ENCODE measurements at places on chromosomes 11 and 22. TPM values are rescaled to one million over a fixed set of nuclear protein-coding genes. Genes with fewer than 3 reads are reported as not detected.
A peak's percentile ranks its signal among the peaks of the same experiment; 100 is the strongest.

GRCh38 chr11:71530602-71531001, 3.5 kb downstream of the KRTAP5-7 start:
- DNase-seq, result no peak

DNA sequence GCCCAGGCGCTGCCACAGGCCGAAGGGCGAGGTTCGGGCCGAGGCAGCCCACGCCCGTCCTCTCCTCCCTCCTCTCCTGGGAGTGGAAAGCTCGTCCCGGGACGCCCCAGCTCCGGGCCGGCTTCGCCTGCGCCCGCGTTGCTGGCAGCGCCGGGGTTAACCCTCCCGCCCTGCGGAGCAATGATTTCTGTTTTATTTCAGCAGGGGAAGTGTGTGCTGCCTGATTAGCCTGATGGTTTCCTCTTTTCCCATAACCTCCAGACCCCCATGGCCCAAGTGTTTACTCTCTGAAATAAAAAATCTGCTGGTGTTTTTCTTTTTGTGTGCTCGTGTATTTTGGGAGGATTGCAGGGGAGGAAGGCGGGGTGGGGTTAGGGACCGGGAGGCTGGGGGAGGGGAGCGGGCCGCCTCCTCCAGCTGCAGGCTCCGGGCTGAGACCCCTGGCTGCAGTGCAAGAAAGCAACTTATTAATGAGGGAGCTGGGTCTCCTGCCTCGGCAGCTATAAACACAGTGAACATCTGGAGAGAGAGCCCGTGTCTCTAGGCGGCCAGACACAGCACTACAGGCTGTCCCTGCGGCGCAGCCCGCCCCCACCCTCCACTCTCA, 38.6 kb downstream of the ETS1 start:
- peak; percentile 84 for DNase-seq

- no peak for DNase-seq
Measured at GRCh38 chr11:82909015-82909640, 7.6 kb downstream of the DDIAS start.

Gene SORL1
- 10.6 TPM for total RNA-seq

GRCh38 chr11:83259559-83259958, 26.6 kb downstream of the CCDC90B start:
- no peak for DNase-seq

GRCh38 chr11:23181022-23181807, 320.9 kb upstream of the CCDC179 start:
- DNase-seq, result no peak

GRCh38 chr22:35766654-35767580, 49.2 kb downstream of the APOL5 start:
- DNase-seq, result no peak

Gene PIWIL4
- 1.5 TPM for total RNA-seq

DNA sequence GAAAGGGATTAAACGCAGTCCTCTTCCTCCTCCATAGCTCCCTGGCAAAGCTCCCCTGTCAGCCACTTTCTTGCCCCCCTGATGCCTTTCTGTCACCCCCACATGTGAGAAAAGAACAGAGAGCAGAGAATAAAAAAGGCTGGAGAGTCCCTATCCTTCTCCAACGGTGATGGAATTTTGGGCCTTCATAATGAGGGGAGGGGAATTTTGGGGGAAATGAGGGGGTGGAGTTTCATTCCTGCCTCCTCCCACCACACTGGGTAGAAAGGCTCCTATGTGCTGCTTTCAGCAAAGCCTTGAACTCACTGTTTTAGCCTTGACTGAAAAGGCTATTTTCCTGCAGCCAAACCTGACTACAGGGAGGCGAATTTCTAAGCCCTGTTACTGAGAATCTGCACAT, 59.3 kb downstream of the C11orf58 start:
- DNase-seq, result no peak

- no peak for DNase-seq
Measured at GRCh38 chr11:125101596-125101995, 9.8 kb downstream of the TMEM218 start.

DNA sequence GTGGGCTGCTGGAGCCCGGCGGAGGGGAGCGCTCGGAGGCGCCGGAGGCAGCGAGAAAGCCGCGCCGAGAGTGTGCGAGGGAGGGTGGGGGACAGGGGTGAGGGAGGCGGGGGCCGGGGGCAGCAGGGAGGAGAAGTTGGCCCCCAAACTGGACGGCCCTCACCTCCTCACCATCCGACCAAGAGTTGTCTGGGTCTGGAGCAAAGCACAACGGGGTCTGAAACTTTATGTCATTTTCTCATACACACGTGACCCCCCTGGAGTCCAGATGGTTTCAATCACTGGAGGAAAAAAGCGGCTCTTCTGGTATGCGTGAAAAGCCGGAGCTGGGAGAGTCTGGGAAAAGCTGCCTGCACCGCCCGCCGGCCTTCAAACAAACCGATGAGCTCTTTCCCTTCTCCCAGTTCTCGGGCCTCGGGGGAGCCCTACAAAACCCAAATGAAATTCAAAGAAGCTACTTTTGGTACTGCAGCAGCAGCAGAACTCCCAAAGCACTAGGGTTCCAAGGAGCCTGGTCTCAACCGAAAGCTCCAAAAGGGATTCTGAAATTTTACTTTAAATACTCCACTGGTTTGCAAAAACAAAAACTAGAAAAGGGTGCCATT, 39.7 kb upstream of the AKIP1 start:
- DNase-seq, result peak; percentile 62

DNA sequence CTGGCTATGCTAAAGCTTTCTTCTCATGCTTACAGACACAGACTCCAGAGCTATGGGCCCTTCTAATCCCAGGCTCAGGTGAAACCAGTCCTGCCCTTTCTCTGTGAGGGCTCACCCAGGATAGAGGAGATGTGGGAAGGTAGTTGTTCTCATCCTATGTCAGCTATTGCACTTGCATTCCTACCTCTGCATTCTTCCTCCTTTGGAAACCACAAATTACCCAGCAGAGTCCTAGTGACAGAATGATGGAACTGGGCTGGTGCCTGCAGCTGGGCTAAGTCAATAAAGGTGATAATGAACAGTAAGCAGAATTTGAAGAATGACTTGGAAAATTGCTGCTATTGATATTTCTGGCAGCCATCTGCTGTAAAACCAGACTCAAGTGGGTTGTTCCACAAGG, 560.0 kb downstream of the TMEM135 start:
- no peak for DNase-seq

DNA sequence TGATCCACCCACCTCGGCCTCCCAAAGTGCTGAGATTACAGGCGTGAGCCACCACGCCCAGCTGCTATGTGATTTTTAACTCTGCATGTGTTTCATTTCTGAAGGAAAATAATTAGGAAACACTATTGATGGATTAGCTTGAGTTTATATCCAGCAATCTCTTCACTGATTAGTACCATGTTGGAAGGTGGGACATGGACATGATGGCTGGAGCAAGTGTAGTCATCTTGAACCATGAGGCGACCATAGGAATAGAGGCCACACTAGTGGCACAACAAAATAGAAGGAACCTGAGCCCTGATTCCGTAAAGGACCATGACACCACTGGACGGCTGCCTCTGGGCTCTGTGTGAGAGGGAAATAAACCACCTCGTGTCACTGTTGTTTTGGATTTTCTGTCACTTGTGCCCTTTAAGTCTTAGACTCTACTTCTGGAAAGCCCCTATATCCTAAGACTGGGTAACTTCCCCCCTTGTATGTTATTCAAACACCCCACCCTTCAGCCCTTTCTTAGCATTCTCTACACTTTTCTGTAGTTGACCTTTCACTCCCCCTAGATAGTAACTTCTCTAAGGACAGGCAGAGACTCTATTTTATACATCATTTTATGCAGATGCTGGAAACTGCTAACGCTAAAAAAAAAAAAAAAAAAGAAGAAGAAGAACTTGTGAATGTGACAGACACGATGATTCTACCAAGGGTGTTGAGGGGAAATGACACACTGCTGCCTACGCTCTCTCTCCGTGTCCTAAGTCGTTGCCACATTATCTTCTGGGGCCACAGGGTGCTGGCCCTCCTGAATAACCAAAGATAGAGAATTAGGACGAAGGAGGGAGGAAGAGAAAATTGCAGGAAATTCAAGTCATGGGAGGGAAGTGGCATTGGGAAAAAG, 2.7 kb upstream of the VPS37C start:
- DNase-seq, result no peak

GRCh38 chr11:108703916-108704315, 39.0 kb downstream of the DDX10 start:
- no peak for DNase-seq

DNA sequence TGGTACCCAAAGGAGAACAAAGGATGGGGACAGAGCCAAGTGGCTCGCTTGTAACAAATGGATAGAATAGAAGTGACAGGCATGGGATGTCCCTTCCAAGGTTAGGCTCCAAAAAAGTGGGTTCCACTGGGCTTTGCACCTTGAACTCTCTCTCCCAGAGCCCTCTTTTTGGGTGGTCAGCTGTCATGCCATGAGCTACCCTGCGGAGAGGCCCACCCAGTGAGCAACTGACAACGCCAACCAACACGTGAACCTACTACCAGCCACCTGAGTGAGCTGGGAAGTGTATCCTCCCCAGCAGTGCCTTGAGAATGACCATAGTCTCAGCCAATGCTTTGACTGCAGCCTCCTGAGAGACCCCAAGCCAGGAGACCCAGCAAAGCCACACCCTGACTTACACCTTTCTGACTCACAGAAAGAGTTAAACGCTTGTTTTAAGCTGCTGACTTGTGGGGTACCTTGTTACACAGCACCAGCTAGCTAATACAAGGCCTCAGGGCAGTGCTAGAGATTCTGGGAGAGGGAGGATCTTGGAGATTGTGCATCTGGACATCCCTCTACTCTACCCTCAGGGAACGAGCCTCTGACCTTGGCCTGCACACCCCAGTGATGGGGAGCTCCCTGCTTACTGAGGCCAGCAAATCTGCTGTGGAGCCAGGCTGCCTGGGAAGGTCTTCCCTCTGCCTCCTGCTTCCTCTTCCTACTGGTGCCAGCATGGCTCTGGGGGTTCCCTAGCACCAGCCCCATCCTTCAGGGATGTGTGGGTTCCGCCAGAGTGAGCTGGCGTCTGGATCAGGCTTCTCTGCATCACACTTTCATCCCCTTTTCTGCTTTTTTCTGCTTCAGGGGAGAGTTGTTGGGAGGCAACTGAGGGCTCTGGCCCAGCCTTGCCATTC, 29.1 kb upstream of the RFPL3 start:
- no peak for DNase-seq

GRCh38 chr11:62611705-62612365, 740 bp downstream of the EML3 start:
- DNase-seq, result peak; percentile 82

DNA sequence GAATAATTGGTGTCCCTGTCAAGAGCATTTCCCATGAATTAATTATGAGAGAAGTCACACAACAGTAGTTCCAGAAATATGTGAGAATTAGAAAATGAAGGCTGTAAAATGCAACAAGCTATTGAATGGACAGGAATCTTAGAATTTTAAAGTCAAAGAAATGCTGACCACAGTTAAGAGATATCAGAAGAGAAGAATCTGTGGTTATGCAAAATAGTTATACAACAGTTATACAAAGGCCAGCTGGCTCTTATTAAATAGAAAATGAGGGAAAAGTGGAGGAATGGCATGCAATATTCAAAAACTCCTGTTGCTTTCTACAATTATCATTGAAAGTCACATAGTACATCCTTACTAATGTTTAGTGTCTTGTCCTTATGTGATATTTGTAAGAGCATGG, 27.4 kb downstream of the CASP12 start:
- no peak for DNase-seq

DNA sequence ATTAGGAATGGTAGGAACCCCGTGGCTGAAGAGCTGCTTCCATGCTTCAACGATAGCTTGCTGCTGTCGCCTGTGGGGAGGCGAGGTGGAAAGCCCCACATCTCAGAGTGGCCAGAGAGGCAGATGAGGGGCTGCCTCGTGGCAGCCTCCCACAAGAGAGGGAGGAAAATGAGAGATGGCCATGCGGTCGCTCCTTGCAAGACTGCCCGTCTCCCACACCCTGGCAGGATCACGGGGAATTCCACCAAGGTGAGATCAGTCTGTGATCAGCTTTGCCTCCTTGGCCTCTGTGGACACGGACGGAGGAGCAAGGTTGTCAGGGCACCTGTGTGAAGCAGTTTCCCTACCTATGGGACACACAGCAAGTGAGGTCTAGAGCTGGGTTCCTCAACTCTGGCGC, 3.0 kb downstream of the CRYBA4 start:
- DNase-seq, result no peak

- no peak for DNase-seq
Measured at GRCh38 chr11:118012083-118012669, 26.0 kb downstream of the IL10RA start.

Gene CCDC87
- total RNA-seq, result 0.39 TPM

- DNase-seq, result no peak
Measured at GRCh38 chr11:111729071-111729830, 36.9 kb downstream of the PPP2R1B start.

GRCh38 chr11:93389737-93390136, 59.2 kb downstream of the DEUP1 start:
- no peak for DNase-seq

Gene MS4A15
- not detected for total RNA-seq

- peak; percentile 61 for DNase-seq
Measured at GRCh38 chr11:123100379-123101085, 38.6 kb upstream of the HSPA8 start.

Gene PRAME
- total RNA-seq, result not detected

DNA sequence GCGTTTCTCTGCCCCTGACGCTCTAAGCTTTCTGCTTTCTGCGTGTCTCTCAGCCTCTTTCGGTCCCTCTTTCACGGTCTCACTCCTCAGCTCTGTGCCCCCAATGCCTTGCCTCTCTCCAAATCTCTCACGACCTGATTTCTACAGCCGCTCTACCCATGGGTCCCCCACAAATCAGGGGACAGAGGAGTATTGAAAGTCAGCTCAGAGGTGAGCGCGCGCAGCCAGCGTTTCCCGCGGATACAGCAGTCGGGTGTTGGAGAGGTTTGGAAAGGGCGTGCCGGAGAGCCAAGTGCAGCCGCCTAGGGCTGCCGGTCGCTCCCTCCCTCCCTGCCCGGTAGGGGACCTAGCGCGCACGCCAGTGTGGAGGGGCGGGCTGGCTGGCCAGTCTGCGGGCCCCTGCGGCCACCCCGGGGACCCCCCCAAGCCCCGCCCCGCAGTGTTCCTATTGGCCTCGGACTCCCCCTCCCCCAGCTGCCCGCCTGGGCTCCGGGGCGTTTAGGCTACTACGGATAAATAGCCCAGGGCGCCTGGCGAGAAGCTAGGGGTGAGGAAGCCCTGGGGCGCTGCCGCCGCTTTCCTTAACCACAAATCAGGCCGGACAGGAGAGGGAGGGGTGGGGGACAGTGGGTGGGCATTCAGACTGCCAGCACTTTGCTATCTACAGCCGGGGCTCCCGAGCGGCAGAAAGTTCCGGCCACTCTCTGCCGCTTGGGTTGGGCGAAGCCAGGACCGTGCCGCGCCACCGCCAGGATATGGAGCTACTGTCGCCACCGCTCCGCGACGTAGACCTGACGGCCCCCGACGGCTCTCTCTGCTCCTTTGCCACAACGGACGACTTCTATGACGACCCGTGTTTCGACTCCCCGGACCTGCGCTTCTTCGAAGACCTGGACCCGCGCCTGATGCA, at the start of gene MYOD1:
Gene MYOD1 (plus strand): TSS at position 544 of the 910 bp plus-strand sequence. CDS start 212 bp downstream, at position 756.
- DNase-seq, result no peak

- DNase-seq, result no peak
Measured at GRCh38 chr11:70105755-70106571, 27.8 kb downstream of the ANO1 start.

Gene EFCAB6
- total RNA-seq, result 1.7 TPM

All from left cardiac atrium (tissue), 4 donors.